ENCODE measurements at places on chromosomes 2 and 18. TPM values are rescaled to one million over a fixed set of nuclear protein-coding genes. Genes with fewer than 3 reads are reported as not detected.

GRCh38 chr2:240206630-240207029 lies 66.2 kb upstream of the OTOS start:
- H3K27ac ChIP-seq: no peak overlapping the region
- no peaks in the 10 kb centered on the region for H3K36me3 ChIP-seq
- no peak overlapping the region for H3K4me3 ChIP-seq
- H3K4me1 ChIP-seq: peaks cover 6% of the 10 kb centered on the region
- DNase-seq: no peak

DNA sequence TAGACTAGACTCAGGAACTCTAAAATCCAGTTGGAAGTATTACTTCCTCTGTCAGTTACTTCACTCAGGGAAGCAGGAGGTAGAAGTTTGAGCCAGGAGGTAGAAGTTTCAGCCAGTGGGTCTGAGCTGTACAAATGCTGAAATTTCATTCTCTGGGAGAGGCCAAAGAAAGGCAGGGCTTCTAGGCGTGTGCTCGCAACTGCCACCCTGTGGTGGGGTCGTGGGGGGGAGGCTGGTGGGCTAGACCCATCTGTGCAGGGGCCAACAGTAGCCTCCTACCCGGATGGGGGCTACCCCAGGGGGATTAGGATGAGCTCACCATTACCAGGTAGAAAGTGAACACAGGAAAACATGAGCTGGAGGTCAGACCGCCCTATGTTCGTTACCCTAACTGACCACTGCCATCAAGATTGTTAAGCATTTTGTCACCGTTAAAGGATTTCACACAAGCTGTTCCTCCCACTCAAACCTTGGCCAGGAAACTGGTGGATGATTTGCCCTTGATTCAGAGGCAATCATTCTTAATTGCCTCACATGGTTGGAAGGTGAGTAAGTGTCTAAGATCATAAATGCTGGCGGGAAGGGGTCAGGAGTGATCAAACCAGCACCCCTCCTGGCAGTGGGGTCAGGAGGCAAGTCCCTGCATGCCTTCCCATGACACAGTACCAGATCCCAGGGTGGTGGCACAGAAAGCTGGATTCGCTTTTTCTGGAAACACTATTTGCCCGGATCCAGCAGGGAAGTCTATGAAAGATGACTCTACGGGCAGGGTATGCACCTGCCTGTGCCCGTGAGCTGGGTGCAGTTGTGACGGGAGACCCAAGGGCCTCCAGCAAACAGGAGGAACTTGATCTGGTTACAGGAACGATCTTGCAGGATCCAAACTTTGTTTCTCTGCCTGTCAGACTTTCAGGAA lies 5.2 kb upstream of the FHL2 start:
- no peak overlapping the region for H3K4me3 ChIP-seq
- H3K4me1 ChIP-seq: peaks cover 52% of the 10 kb centered on the region
- no peaks in the 10 kb centered on the region for H3K36me3 ChIP-seq
- no peaks in the 10 kb centered on the region for H3K27me3 ChIP-seq
- peak; percentile 94 for DNase-seq

Gene OBSL1
- 53.1 TPM for total RNA-seq

DNA sequence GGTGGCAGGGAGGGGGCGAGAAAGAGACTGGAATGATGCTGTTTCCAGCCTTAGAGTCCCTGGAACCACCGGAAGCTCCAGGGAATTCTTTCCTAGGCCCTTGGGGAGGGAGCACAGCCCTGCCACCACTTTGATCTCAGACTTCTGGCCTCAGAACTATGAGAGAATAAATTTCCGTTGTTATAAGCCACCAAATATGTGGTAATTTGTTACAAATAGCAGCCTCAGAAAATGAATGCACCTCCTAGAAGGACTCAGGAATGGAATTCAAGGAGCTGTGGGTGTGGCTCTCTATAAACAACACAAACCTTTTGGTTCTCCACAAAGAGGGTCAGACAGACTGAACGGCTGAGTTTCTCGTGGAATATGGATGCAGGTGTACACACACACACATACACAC lies 144.5 kb downstream of the ACKR3 start:
- H3K36me3 ChIP-seq: no peaks in the 10 kb centered on the region
- no peaks in the 10 kb centered on the region for H3K27me3 ChIP-seq
- peaks cover 71% of the 10 kb centered on the region for H3K4me1 ChIP-seq

Gene VSNL1
- total RNA-seq: 1.00 TPM

Gene SIX2
- total RNA-seq: 3.6 TPM

DNA sequence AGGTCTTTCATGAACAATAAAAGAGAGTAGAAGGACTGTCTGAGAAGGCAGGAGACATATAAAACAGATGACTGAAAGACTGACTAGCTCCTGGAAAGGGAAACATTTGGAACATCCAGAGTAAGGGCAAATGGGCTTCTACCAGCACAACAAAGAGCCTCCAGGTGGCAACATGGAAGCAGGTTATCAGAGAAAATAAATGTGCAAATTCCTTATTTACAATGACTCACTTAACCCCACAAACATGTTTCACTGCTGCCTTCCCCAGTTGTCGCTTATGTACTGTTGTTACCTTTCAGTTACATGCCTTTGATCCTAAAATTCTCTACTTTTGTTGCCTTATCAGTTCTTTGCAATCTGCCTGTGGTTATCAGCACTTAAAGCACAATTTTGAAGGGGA lies 117.0 kb downstream of the HIBCH start:
- no peak for DNase-seq
- no peak overlapping the region for H3K4me3 ChIP-seq
- no peaks in the 10 kb centered on the region for H3K4me1 ChIP-seq
- no peaks in the 10 kb centered on the region for H3K27me3 ChIP-seq
- H3K36me3 ChIP-seq: no peaks in the 10 kb centered on the region

DNA sequence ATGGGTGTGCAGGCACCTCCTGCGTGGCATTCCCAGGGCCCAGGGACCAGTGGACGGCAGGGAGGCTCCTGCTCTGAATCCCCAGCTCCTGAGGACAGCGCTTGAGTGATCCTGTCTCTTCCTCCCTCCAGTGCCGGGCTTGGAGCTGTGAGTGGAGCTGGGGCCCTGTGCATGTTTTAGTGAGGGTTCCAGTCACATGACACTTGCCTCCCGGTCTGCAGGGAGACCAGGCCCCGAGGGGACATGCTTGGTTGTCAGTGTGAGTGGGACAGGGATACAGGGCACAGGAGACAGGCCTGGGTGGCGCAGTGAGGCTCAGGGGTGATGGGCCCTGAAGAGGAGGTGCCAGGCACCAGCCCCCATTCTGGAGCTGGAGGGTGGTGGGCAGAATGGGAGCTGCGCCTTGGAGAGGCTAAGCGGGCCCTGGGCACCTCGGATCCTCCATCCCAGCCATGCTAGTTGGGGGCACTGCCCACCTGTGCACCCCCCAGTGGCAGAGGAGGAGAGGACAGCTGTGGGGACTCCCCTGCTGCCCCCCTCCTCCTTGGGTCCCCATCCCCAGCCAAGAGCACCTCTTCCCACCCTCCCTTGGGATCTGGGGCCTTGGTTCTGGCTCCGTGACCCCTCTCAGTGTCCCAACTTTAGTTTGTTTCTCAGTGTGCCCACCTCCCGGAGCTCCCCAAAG lies 12.0 kb downstream of the ARHGEF4 start:
- no peaks in the 10 kb centered on the region for H3K27me3 ChIP-seq
- H3K4me3 ChIP-seq: no peak overlapping the region
- no peaks in the 10 kb centered on the region for H3K4me1 ChIP-seq
